Esophagus muscularis mucosa (tissue), 4 donors: ENCODE measurements at places on chromosomes 1 and 21. TPM values are rescaled to one million over a fixed set of nuclear protein-coding genes. Genes with fewer than 3 reads are reported as not detected.

Gene RCOR3
- total RNA-seq = 38.0 TPM

Gene RIMS3
- 15.7 TPM for total RNA-seq

Gene MAP10
- total RNA-seq = 1.6 TPM

Gene CATSPERE
- total RNA-seq = 2.5 TPM

Gene RNU1-3
- not detected for total RNA-seq
